ENCODE measurements at places on chromosomes 2 and 18. TPM values are rescaled to one million over a fixed set of nuclear protein-coding genes. Genes with fewer than 3 reads are reported as not detected.

DNA sequence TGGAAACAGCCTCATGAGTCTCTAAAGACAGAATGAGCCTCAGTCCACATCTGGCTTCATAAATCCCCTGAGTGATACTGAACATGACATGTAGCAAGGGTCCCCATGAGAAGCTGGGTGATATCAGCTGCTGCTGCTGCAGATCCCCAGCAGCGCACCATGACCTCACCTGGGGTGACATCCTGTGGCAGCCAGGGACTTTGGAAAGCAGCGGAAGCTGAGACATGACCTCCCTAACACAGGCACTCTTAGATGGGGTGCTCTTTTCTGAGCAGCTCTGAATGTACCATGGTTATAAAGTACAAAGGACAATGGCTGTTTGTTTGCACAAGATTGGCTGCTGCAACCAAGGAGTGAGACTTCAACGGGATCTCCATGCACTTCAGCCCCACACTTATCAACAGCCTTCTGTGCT is 74.7 kb upstream of the TMEM200C start:
- H3K36me3 ChIP-seq = no peaks in the 10 kb centered on the region
- peak; percentile 45 for DNase-seq
- no peaks in the 10 kb centered on the region for H3K4me1 ChIP-seq
- no peak overlapping the region for H3K4me3 ChIP-seq
- H3K27me3 ChIP-seq = no peaks in the 10 kb centered on the region
- H3K27ac ChIP-seq = no peak overlapping the region

GRCh38 chr2:137729305-137729704 is 235.0 kb upstream of the HNMT start:
- H3K4me1 ChIP-seq = no peaks in the 10 kb centered on the region
- no peak for DNase-seq
- H3K4me3 ChIP-seq = no peak overlapping the region
- H3K27me3 ChIP-seq = no peaks in the 10 kb centered on the region
- no peaks in the 10 kb centered on the region for H3K36me3 ChIP-seq
- H3K27ac ChIP-seq = no peak overlapping the region

GRCh38 chr2:14901737-14902136 is 269.2 kb downstream of the LRATD1 start:
- H3K27me3 ChIP-seq = no peaks in the 10 kb centered on the region
- H3K27ac ChIP-seq = no peak overlapping the region
- no peak overlapping the region for H3K4me3 ChIP-seq
- DNase-seq = no peak

The GATA6 gene
- total RNA-seq = 124 TPM

Measured in Caco-2 (cell line).